Fibroblast of skin of scalp (primary cell): ENCODE measurements at places on chromosomes 6 and 20.

DNA sequence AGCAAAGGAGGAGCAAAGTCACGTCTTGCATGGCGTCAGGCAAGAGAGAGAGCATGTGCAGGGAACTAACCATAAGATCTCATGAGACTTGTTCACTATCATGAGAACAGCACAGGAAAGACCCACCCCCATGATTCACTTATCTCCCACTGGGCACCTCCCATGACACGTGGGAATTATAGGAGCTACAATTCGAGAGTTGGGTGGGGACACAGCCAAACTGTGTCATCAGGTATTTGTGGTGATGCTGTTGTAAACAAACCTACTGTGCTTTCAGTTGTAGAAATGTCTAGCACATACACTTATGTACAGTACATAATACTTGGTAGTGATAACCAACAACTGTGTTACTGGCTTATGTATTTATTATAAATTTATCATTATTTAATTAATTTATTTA is 128.3 kb downstream of the UTRN start:
- DNase-seq, result peak; percentile 29

GRCh38 chr6:168886964-168887363 is 366.7 kb downstream of the THBS2 start:
- no peak for DNase-seq

- peak; percentile 38 for DNase-seq
These were observed 7.2 kb downstream of the HEBP2 start for GRCh38 chr6:138410972-138411880.

GRCh38 chr6:134621858-134622257 is 303.9 kb upstream of the SGK1 start:
- DNase-seq, result no peak

DNA sequence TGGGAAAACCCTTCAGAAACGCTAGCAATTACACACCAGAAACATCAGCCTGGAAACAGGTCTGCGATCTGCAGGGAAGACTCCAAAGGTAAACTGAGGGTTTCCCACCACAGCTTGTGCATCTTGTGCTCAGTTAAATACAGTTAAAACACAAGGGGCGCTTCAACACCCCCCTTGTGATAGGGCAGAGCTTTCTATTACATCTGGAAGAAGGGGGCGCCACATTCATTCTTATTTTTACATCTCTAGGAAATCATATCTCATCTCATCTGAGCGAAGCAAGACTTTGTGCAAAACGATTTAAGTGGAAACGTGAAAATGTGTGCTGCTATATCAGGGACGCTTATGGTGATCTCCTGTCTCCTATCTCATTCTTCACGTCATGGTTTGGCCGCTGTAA is 58.5 kb downstream of the PRND start:
- no peak for DNase-seq

GRCh38 chr20:38162878-38163875 is 1.9 kb downstream of the TGM2 start:
- DNase-seq, result no peak

DNA sequence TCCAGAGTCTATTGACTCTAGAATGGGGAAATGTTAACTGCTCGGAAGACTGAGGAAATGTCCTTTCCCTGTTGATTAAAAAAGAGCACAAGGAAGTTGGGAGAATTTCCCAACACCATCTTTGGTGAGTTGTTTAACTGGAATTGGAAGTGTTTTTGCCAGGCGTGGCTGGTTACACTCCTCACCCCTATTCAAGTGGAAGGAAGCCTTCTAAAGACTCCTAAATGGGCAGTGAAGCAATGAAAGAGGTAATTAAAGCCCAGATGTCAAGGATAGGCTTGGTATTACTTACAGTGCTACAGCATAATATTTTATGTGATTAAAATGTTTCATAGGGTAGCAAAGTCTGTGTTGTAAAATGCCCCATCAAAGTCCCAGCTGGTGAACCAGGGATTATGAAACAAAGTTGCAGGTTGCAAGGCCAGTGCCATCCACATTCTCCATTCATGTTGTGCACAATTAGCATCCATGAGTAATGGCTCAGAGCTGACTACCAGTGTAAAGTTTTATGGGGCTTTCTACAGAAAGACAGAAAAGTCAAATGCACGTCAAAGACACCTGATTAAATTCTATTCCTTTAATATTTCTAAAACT is 52.6 kb downstream of the BTBD3 start:
- DNase-seq, result no peak

DNA sequence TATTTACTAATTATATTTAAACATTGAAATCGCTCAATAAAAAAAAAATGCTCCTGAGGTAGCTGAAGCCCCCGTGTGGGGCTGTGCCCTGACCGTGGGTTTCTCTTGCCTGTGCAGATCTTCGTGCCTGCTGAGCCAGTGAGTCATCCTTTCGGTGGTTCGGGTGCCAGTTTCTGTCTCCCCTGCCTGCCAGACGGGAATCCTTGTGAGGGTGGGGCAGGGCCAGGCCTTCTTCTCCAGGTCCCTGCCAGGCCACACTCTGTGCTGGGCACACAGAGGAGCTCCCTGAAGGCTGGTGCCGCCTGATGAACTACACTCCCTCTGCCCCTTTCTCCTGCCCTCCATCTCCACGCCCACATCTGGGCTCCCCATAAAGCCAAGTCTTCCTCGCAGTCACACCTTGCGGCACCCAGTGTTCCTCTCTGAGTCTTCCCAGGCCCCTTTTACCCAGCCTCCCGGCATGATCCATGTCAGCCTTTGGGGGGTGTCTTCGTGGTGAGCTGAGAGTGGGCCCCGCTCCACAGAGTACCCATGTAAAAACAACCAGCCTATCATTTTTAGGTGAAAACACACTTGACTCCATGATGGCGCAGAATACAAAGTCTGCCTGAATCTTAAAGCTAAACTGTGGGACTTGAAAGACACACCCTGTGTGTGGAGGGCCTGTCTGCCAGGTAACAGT is 19.3 kb downstream of the FGD2 start:
- DNase-seq, result peak; percentile 45

DNA sequence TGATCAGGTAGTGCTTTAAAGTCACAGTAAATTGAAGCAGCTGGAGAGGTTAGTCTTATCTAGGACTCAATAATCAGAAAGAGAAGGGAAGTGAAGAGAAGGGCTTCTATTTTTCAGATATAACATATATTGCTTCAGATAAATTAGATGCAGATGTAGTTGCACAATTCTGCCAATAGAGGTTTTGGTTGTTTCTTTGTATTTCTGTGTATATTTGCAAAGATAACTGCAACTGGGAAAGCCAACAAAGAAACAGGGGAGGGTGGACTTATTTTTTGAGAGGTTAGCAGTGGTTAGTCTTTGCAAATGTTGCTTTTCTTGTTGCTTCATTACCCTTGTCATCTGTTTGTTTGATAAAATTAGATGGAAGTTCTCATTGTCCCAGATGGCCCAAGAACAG is 106.6 kb downstream of the ADGRG6 start:
- DNase-seq, result no peak

GRCh38 chr6:135438907-135439535 is 58.5 kb downstream of the AHI1 start:
- DNase-seq, result peak; percentile 46

DNA sequence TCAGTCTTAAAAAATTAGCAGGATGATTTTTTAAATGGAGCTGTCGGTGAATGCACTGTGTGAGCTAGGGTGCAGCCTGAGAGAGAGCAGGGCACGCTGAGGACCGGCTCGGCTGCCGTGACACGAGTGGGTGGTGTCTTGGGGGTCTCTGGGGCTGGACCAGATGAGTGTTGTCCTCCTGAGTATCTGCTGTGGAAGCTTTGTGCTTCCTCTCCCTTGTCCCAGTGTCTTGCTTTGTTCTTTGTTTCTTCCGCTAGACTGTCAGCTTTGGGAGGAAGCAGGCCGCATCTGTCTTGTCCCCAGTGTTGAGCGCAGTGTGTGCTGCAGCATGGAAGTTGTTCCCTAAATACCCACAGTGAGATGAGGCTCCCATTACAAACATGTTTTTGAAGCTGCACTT is 89.4 kb downstream of the RTN4IP1 start:
- DNase-seq, result no peak

- no peak for DNase-seq
These were observed 397.0 kb upstream of the KHDRBS2 start for GRCh38 chr6:62683063-62683462.

DNA sequence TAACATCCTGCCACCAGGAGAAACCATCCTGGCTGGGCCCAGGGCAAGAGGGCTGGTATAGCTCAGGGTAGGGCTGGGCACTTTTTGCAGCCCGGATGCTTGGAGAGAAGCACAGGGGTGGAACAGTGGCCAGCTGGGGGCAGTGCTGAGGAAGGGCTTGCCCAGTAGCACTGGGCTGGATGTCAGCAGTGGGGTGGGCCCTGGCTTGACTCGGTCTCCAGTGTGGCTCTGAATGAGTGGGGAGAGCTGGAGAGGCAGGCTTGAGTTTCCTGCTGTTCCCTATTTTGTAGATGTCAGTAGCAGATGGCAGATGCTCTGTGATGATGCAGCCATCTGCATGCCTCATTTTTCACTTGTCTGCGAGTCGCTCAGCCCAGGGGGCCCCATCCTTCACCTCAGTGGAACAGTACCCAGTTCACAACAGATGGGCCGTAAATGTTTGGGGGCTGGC is 56.3 kb upstream of the TULP1 start:
- DNase-seq, result peak; percentile 4

DNA sequence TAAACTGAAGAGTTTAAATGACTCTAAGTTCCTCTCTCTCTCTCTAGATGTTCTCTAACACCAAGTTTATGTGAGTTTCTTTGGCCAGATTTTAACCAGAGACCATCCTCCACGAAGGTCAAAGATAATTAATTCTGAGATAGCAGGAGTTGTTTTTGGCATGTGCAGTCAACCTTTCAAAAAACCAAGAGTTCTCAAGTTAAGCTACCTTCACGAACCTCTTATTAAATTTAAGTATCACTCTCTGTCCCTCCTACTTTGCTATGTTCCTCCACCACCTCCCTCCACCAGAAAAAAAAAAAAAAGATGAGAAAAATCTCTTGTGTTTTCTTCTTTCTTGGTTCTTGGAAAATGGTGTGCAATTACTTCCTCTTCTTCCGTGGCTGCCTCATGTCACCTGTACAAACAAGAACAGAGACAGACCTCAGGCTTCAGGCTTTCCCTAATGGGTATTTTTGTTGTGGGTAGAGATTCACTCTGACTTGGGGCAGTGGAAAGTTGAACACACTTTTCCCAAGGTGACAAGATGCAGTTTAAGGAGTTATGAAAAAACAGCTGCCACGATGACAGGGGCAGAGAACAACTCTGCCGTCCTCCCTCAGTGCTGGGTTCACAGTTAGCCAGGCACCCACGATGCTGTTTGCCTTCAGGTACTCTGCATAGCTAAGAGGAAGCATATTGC is 64.3 kb downstream of the ADTRP start:
- no peak for DNase-seq

- DNase-seq, result no peak
These were observed 146.1 kb upstream of the C6orf118 start for GRCh38 chr6:165455488-165455887.

- DNase-seq, result no peak
These were observed 235.0 kb downstream of the TTLL2 start for GRCh38 chr6:167559675-167560479.

GRCh38 chr6:42179945-42180313 is 6.8 kb downstream of the GUCA1A start:
- no peak for DNase-seq

DNA sequence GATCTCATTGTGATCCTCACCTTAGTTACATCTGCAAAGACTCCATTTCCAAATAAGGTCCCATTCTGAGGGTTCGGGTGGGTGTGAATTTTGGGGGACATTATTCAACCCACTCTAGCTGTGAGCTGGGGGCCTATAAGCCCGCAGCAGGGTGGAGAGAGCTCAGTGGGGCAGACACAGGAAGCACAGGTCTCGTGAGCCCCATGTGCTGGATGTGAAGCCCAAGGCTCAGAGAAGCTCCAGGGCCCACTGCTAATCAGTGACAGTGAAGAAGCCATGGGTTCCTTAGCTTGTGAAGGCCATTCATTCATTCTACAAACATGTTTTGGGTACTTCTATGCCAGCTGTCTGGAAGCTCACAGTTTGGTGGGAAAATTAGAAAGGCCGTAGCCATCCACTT is 47.5 kb downstream of the CHMP4B start:
- no peak for DNase-seq

DNA sequence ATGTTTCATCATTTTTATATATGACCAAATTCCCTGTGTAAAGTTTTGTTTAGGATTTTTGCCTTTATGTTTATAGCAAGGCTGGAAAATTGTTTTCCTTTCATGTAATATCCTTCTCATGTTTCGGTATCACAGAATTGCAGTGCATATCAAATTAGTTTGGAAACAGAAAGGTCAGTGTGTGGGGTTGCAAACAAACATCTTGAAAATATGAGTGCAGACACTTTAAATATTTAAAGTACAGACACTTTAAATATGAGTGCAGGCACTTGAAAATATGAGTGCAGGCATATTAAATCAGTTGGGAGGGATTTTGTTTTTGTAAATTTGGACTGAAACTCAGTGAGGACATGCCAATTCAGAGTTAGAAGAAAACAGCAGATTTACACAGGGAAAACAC is 6.5 kb downstream of the SLPI start:
- no peak for DNase-seq

- DNase-seq, result no peak
These were observed 60.2 kb downstream of the PSMG4 start for GRCh38 chr6:3318821-3319540.

DNA sequence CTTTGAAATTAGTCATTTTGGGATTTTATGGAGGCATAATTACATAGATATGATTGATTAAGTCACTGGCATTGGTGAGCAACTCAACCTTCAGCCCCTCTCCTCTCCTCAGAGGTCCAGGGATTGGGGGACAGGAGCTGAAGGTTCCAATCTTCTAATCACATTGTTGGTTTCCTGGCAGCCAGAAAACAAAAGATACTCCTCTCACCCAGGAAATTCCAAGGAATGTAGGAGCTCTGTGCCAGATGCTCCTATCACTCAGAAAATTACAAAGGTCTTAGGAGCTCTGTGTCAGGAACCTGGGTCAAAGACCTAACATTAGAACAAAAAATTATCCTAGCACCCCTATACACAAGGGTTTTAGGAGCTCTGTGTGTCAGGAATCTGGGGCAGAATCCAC is 679.7 kb upstream of the ID4 start:
- DNase-seq, result peak; percentile 25
